Naive thymus-derived CD8-positive, alpha-beta T cell (primary cell): ENCODE measurements at places on chromosomes 3 and 15.

- no peak for DNase-seq
These were observed 182.2 kb downstream of the NAALADL2 start for GRCh38 chr3:175041369-175041768.

DNA sequence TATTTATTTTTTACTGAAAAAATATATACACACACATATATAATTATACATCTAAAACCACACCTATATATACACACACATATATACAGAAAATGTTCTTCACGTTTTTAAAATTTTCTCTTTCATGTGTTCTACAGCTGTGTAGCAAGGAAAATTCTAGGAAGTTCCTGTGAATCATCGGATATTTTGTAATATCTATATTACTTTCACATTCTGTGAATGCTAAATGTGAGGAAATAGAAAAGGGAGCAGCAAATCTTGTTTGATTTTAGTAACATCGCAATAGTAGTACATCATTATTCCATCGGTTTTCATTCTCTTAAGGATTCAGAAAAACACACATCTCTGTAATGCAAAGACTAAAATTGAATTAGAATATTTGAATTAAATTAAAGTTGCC lies 836.8 kb upstream of the NECTIN3 start:
- DNase-seq = no peak

DNA sequence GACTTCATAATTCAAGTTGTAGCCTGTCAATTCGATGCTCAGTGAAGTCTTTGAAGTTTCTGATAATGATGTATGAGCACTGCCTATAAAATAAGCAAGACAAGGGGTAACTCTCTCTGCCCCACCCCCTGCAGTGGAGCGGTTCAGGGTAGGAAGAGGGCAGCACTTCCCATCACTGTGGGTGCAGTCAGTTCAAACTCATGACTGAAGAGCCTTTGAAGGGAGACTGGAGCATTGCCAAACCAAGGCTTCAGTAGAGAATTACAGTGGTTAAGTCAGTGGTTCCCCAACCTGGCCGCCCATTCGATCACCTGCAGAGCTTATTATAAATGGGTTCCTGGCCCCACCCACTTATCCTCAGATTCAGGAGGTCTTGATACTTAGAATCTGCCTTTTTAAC lies 190.6 kb downstream of the SHQ1 start:
- peak; percentile 56 for DNase-seq

DNA sequence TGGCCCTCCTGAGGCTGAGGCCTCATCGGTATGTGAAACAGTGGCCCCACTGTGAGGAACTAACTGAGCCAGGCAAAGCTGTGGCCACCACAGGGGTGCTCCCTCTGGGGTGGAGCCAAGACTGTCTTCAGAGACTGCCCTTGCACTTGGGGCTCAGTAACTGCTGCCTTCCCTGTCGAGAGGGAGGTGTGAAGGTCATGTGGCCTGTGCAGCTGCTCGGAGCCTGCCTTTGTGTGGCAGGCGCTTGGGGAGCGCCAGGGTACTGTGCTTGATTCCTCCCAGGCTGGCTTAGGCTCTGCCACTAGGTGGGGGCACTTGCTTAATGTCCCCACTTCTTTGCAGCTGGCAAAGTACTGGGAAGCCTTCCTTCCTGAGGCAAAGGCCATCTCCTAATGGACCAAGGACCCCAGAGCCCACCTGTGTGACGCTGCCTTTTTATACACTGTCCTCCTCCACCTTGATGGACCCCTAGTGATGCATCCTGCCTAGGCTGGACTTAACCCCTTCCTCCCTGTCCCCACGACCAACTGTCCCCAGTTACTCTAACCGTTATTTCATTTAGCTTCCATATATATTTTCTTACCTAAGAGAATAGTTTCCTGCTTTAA lies 14.2 kb upstream of the SNX22 start:
- DNase-seq = no peak

- no peak for DNase-seq
These were observed 221.1 kb upstream of the TLE3 start for GRCh38 chr15:70318594-70319465.

DNA sequence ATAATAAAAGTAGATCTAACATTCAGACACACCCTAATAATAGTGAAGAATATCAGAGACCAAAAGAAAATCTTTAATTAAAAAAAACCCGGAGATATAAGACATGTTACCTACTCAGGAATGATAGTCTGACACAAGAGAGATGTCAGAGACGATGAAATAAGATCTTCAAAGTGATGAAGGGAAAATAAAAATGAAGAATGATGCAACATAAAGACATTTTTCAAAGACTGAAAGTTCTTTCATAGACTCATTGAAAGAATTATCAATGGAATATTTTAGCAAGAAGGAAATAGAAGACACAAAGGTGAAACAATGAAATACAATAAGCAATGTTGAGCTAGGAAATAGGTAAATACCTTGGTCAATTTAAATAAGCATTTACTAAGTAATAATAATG lies 19.6 kb downstream of the HCLS1 start:
- no peak for DNase-seq

GRCh38 chr3:163438760-163439159 lies 1639.5 kb downstream of the SI start:
- no peak for DNase-seq

GRCh38 chr3:78794431-78794830 lies 973.4 kb downstream of the ROBO1 start:
- no peak for DNase-seq

DNA sequence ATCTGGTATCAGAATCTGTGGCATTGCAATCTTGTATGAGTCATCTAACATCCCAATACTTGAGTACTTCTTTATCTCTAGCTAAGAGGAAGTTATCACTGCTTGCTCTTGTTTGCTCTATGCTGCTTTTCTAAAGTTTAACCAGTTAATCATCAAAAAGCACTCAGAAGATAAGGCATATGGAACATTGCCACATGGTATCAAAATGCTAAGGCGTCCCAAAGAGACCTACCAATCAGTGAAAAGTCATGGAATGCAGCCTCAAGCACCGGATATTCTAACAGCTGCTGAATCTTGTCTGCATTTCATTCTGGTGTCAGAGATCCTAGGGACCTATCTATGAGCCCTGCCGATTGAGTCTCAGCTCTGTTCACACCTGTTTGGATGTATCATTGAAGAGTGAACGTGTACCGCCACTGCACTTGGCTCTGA lies 192.8 kb downstream of the ARPP21 start:
- no peak for DNase-seq

GRCh38 chr3:32998631-32999451 lies 47.4 kb downstream of the CCR4 start:
- no peak for DNase-seq

GRCh38 chr3:130835483-130835882 lies 58.4 kb upstream of the ATP2C1 start:
- DNase-seq = no peak

DNA sequence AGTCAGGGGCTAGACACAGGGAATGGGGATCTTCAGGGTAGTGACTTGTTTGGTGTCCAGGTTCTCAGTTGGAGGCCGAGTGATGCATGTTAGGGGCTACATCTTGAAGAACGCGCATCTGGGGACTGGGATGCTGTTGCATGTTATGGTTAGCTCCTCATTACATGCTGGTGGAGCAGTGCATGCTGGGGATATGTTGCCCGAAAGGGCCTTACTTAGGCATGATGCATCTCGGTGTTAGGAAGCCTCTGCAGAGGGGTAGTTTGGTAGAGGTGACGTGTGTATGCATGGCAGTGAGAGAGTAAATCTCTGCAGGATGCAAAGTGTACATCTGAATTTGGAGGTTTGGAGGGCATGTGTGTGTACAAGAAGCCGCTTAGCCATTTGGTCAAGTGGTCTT lies 2.4 kb downstream of the EIF4G1 start:
- no peak for DNase-seq

DNA sequence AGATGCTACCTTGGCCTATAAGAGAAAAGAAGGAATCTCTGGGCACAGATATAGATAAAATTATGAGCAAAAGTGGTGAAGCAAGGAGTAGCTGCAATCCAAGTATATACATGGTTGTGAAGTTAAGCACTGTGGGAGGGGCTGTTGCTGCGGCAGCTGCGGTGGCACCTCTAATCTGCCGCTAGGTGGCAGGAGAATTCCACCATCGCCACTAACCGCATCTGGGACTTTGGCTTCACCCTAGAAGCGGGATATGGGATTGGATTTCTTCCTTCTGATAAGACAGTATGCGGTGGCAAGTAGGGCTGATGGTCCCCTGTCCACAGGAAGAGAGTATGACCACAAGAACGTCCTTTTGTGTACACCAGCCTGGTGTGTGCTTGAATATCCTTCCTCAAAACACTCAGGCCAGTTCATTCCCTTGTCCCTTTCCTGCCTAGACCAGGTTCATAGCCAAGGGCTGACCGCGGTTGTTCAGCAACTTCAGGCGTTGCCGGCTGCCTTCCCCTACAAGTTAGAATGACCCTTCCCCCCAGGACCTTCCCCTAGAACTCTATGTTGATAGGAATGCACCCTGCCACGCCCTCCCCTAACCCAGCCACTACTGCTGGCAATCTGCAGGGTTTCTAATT lies 5.1 kb downstream of the MAGEL2 start:
- no peak for DNase-seq

DNA sequence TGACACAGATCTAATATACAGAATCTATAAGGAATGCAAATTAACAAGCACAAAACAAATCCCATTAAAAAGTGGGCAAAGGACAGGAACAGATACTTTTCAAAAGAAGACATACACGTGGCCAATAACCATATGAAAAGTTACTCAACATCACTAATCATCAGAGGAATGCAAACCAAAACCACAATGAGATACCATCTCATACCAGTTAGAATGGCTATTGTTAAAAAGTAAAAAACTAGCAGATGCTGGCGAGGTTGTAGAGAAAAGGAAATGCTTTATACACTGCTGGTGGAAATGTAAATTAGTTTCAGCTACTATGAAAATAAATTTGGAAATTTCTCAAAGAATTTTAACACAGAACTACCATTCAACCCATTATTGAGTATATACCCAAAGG lies 50.7 kb downstream of the ADAMTS17 start:
- DNase-seq = no peak

- DNase-seq = no peak
These were observed 10.6 kb downstream of the HEG1 start for GRCh38 chr3:125045194-125045593.

GRCh38 chr3:97860364-97860763 lies 38.6 kb downstream of the CRYBG3 start:
- no peak for DNase-seq

DNA sequence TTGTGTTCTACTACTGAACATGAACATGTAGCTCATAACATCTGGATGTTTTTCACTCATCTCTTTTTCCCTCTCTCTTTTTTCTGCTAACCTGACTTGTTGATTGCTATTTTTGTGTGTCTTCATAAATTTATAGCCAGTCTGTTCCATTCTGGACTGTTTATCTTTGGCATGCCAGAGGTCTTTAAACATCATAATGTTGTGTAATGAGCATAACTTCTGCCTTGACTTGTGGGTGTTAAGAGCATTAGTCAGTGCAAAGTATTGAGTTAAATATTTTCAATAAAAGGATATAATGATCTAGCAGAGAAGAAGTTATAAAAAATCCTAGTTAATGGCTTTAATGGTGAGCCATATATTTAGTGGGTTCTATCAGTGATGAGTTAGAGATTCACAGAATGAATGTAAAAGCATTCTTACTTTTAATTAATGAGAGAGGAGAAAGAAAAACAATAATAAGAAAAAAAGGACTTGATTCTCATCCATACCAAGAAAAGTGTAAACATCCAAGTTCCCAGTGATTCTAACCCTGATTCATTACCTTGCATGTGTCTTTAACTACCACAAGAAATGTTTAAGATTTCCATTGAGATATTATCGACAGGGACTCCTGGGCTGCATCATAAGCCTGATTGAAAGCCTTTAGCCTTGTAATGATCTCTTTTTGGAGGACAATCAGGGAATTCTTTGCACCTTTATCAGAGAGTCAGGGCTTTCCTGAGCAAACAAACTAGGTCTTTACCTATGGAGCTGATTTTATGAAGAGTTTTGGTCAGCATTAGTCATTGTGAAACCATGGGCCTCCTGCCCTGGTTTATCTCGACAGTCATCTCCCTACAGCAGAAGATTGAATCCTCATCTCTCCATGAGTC lies 22.9 kb downstream of the MITF start:
- no peak for DNase-seq

DNA sequence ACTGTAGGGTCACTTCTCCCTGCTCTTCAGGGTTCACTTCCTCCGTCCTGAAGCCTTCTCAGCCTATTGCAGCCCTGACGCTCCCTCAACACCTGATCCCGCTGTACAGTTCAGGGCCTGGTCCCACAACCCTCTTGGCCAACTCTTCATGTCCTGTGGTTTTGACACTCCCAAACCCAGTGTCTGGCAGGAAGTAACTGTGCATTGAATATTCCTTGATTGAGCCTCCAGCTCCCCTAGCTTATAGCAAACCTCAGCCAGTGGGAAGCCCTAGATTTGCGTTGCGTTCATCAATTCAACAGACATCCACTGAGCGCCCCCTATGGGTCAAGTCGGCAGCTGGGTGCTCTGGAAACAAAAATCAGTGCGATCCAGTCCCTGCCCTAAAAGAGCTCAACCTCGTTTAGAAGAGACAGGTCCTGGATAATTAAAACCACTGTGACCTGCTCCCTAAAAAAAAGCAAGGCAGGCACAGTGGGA lies 13.5 kb downstream of the UBAP1L start:
- peak; percentile 38 for DNase-seq

DNA sequence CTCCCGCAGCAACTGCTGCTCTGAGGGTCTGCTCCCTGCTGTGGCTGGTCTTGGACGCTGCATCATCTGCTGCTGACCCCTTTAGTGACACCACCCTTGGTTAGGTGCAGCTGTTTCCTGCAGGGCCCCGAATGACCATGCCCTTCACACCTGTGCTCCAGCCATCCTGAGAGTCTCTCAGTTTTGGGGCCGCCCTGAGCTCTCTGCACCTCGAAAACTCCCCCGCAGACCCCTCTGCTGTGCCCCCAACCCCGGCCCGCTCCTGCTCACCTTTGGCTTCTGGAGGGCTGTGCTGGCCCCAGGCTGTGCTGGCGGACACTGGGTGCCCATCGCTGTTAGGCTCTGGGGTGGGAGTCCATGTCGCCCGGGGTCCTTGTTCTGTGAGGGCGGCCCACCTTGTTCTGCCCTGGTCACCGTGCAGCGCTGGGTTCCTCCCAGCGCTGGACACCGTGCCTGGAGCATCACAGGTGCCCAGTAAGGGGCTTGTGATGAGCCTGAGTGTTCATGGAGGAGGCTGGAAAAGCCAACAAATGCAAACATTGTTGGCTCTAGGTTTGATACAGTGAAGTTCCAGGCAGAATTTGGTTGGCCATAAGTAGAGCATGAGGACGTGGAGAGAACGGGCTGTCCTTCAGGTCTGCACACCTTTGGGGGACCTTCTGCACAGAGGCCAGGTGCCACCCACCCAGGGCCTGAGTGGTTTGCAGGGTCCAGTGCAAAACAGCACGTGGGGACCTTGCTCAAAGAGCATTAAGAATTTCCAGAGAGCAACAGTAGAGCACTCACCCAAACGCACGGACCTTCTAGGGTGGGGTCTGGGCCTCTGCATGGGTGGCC lies 12.3 kb downstream of the ABTB1 start:
- no peak for DNase-seq

GRCh38 chr15:63318344-63318743 lies 40.9 kb downstream of the APH1B start:
- no peak for DNase-seq

- DNase-seq = no peak
These were observed 1.8 kb downstream of the CAMKV start for GRCh38 chr3:49867871-49868321.

- DNase-seq = no peak
These were observed 500.7 kb upstream of the ARRDC4 start for GRCh38 chr15:97459771-97460170.
